Naive thymus-derived CD4-positive, alpha-beta T cell (primary cell): ENCODE measurements at places on chromosomes 3 and 15.
A peak's percentile ranks its signal among the peaks of the same experiment; 100 is the strongest.

GRCh38 chr3:148861277-148861869, 3.7 kb upstream of the CPA3 start:
- DNase-seq: peak; percentile 11

GRCh38 chr3:11601446-11602238, 42.1 kb downstream of the VGLL4 start:
- DNase-seq: no peak

- DNase-seq: no peak
These were observed 82.8 kb downstream of the EBLN2 start for GRCh38 chr3:73144276-73144675.

DNA sequence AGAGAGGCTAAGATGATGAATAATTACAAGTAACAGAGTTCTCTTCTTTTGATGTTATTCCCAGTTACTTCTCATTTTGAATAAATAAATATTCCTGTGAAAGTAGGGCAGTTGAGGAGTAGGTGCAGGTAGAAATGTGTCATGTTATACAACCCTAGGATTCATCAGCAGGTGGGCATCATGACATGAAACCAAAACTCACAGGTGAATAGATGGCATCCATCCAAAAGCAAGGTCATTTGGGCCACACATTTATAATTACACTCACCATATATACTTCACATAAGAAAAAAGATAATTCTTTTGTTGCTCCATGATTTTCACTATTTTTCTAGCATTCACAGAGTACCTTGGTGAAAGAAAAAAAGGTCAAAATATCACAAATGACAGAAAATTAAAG, 273.6 kb downstream of the ZBBX start:
- DNase-seq: no peak

DNA sequence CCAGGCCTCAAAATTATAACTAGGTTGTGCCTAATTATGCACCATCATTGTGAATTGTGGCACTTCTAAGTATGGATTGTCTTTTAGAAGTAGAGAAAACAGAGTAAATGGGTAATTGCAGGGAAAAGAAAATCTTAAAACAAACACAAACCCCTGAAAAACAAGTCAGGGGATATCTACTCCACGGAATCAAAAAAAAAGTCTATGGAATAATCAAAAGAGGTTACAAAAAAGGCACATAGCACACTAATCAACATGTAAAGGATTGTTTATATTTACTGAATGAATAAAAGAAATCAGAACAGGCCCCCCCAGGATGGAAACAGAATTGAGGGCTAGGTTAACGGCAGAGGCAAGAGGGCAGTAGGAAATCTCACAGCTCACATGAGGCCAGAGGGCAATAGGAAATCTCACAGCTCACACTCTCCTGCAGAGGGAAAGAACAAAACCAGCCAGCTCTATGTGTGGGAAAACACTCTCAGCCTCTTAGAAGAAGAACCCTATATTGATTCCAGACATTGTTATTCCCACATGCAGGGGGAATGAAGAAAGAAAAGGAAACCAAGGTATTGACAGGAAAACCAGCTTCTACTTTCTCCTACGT, 72.7 kb upstream of the FNDC3B start:
- no peak for DNase-seq

GRCh38 chr3:36918050-36918449, 26.8 kb downstream of the TRANK1 start:
- no peak for DNase-seq

- DNase-seq: no peak
These were observed 487.1 kb upstream of the CNTN3 start for GRCh38 chr3:75101329-75102147.

DNA sequence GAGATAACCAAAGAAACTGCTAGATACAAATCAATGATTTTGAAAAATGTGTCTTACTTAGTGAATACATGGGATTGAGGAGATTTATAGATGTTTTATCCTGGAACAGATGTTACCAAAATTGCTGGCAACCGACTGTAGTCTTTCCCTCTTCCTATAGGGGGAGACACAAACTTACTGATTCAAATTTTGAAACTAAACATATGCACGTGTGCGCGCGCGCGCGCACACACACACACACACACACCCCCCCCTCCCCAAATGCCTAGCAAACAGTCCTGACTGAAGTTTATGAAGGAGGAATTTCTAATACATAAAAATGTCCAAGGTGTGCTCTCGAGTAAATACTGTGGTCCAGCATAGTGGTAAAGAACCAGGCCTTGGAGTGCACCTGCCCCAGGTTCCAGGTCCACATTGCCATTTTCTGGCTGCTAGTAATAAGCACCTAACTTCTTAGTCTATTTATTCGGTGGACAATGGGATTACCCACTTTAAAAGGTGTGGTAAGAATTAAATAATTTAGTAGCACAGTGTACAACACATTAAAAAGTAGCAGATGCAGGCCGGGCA, 18.5 kb upstream of the C3orf62 start:
- peak; percentile 53 for DNase-seq

DNA sequence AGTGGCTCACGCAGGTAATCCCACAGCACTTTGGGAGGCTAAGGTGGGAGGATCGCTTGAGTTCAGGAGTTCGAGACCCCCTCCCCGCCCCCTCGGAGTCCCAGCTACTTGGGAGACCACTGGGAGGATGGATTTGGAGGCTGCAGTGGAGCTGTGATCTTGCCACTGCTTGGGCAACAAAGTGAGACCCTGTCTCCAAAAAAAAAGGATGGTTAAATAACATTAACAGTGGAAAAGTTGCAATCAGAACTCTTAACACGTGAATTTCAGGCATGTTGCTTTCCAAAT, 1.4 kb upstream of the TMEM87A start:
- DNase-seq: no peak
